Activated CD4-positive, alpha-beta T cell treated with anti-CD3 and anti-CD28 coated beads, Interleukin-2, Interleukin-4, amounts not matched to agents 100 ng/mL and 50 ng/mL, durations not matched to agents 16 hours and 8 hours (primary cell): ENCODE measurements at places on chromosomes 13 and 19.

GRCh38 chr13:34137200-34137599 lies 319.3 kb downstream of the RFC3 start:
- no peak for DNase-seq

DNA sequence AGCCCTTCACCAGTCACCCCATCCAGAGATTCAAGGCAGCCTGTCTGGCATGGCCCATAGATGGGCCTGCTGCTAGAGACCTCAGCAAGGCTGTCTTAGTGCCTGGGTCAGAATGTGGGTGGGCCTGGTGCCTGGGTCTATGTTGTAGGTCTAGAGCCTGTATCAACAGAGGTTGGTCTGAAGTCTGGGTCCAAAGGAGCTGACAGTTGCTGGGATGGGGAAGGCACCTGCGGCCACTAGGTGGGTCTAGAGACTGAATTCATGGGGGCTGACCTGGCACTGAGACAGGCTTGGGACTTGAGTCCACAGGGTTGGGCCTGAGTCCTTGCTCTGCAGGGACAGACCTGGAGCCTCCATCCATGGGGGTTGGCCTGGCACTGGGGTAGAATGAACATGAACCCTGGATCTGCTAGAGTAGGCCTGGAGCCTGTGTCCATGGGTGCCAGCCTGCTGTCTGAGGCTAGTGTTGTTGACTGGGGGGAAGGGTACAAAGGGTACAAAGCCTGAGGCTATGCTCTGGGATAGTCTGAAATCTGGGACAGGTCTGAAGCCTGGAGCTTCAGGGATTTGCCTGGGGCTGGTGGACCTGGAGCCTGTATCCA lies 516.8 kb downstream of the OLFM4 start:
- DNase-seq, result no peak

- no peak for DNase-seq
These were observed 168.9 kb upstream of the TSC22D1 start for GRCh38 chr13:44744880-44745633.

- no peak for DNase-seq
These were observed 423.2 kb upstream of the SGCG start for GRCh38 chr13:22757530-22758120.

DNA sequence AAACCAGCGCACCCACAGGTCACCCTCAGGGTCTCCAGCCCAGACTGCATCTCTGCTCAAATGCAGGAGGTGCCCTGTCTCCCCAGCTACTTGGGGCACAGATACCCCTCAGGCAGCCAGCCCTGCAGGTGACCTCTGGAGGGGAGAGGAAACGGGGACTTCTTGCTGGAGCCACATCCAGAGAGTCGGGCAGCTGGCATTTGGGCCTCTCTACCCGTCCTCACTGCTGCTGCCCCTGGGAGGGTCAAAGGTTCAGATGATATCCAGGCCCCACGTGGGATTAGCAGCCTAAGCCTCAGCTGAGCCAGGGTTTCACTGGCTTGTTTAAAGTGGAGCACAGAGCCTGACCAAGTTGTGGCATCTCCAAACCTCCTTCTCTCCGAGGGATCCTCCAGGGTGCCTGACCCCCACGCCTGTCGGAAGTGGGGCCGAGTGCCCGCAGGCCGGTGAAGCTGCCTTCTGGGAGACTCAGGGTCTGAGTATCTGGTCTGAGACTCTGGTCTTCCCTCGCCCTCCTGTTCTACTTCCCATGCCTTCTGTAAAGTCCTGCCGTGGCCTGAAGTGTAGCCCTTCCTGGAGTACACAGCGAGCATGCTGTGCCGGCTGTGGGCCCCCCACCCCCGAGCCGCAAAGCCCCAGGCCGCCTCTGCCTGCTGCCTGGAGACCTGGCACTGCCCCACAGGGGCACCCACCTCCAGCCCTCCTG lies 2.1 kb downstream of the RASA3 start:
- no peak for DNase-seq

DNA sequence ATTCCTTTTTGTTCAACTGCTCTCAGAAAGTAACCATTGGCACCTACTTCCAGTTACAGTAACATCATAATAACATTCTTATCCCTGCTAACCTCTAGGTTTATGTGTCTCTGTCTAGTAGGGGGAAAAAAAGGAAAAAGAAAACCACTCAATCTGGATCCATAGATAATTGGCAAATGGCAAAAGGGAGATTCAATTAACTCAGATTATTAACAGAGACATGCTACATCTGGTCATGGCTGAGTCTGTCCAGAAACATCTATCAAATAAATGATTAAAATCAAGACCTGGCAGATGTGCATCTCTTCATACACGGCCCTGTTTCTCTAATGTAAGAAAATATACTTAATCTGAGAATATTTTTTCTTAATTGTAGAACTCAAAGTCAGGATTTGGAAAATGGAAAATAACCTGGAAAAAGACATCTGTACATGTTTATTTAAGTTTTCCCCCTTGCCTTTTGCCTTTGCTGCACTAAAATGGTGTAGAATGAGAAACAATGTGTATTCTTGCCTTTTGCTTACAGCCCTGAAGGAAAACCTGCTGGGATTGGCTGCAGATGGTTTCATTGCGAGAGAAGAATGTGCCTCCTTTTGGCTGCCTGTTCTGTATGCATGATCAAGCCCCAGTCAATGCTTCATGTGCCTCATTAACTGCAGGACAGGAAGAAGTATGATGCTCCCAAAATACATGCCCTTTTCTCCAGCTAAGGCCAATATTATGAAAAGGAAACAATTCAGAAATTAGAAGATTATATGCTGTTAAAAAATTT lies 921.6 kb upstream of the PCDH20 start:
- no peak for DNase-seq

GRCh38 chr19:38697197-38697596 lies 47.1 kb downstream of the CAPN12 start:
- DNase-seq, result no peak
